ENCODE measurements at places on chromosomes 3 and 15.
A peak's percentile ranks its signal among the peaks of the same experiment; 100 is the strongest.

- DNase-seq, result peak; percentile 55
These were observed 22.0 kb upstream of the ZCWPW2 start for GRCh38 chr3:28326458-28326926.

GRCh38 chr3:126957776-126958637, 24.9 kb upstream of the PLXNA1 start:
- no peak for DNase-seq

DNA sequence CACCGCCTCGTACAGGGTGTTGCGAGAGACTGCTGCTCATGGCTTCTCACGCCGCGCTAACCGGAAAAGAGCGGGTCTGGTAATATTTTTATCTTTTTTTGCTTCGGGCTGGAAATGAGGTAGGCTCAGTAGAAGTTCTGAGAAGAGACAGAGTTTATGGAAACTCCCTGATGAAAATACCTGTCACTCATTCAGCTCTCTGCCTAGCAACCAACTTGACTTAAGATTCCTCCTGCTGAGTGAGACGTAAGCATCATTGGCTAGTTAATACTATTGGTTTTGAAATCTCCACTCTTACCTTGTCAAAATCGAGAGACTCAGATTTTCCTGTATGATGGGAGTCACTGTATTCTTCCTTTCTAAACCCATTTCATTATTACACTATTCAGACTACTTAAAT, 181.7 kb downstream of the PTPRG start:
- no peak for DNase-seq

GRCh38 chr3:145219355-145220235, 941.4 kb downstream of the PLOD2 start:
- DNase-seq, result no peak

- no peak for DNase-seq
These were observed 228.1 kb downstream of the FEZF2 start for GRCh38 chr3:62145086-62145757.

DNA sequence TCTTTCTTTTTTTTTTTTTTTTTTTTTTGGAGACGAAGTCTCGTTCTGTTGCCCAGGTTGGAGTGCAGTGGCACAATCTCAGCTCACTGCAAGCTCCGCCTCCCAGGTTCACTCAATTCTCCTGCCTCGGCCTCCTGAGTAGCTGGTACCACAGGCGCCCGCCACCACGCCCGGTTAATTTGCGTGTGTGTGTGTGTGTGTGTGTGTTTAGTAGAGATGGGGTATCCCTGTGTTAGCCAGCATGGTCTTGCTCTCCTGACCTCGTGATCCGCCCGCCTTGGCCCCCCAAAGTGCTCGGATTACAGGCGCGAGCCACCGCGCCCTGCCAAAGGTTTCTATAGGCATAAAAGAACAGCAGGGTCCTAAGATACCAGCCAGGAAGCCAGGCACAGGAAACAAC, 261.0 kb upstream of the CCDC54 start:
- DNase-seq, result no peak

DNA sequence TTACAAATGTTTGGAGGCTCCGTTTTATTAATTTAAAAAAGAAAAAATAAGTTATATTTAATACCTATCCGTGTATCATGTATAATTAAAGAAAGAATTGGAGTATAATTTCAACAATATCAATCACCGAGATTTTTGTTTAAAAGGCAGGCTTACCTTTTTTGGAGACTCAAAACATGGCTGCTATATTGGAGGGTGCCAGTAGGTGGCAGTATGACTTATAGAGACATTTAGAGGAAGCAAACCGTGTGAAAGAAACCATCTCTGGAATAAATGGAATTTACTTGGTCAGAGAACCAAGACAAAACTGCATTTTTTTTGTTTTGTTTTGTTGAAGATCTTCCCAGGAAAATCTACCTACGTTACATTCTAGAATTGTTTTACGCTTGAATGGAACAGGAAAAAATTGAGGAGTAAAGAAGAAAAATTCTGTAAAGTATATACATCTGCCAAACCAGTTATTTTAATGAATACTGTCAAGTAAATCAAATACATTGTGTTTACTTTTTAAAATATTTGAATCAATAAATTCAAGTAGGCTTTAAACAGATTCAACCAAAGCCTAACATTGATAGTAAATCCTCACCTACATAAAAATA, 802.6 kb upstream of the ALCAM start:
- peak; percentile 64 for DNase-seq

DNA sequence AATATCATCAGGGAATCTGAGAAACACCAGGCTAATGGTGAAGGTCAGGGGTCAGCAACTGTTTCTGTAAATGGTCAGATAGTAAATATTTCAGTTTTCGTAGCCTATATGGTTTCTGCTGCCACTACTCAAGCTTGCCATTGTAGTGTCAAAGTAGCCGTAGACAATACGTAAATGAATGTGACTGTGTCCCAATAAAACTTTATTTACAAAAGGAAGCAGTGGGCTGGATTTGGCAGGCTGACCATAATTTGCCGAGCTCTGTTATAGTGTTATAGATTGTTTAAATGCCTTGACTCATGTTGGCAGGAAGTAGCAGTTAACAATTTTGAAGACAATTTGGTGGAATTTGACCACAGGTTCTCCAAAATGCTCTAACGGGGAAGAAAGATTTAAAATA, 548.2 kb downstream of the FOXP1 start:
- no peak for DNase-seq
